ENCODE measurements at places on chromosomes 6 and 20. TPM values are rescaled to one million over a fixed set of nuclear protein-coding genes. Genes with fewer than 3 reads are reported as not detected.
A peak's percentile ranks its signal among the peaks of the same experiment; 100 is the strongest.

- no peaks in the 10 kb centered on the region for H3K27me3 ChIP-seq
- H3K27ac ChIP-seq: no peak overlapping the region
- no peaks in the 10 kb centered on the region for H3K4me1 ChIP-seq
- no peak overlapping the region for H3K4me3 ChIP-seq
Measured at GRCh38 chr20:41592516-41593216, 25.5 kb downstream of the CHD6 start.

EGFL8 gene
- total RNA-seq: 22.6 TPM

DNA sequence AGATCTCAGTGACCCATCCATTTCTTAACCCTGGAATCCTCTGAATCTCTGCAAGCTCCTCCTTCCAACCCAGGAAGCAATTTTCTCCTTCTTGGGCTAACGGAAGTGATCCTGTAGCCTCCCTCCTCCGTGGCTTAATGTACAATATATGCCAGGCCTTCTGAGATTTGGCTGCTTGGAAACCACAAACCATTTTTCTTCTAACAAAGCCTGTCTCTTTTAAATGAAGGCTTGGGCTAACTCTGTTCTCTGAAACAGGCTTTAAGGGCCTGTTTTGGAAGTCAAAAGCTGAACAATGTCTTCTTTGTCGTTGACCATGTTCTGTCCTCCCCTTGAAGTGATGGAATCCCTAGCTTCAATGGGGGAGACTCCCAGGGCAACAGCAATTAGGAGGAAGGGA lies 14.9 kb downstream of the FYN start:
- no peak for DNase-seq
- H3K4me3 ChIP-seq: peak overlapping the region; percentile 4

GRCh38 chr6:18352842-18353241 lies 34.3 kb upstream of the RNF144B start:
- no peaks in the 10 kb centered on the region for H3K4me1 ChIP-seq
- DNase-seq: no peak
- H3K27me3 ChIP-seq: peaks cover 16% of the 10 kb centered on the region
- H3K4me3 ChIP-seq: no peak overlapping the region
- H3K27ac ChIP-seq: no peak overlapping the region

OPN5 gene
- not detected for total RNA-seq

ISM1 gene
- total RNA-seq: 3.0 TPM

DNA sequence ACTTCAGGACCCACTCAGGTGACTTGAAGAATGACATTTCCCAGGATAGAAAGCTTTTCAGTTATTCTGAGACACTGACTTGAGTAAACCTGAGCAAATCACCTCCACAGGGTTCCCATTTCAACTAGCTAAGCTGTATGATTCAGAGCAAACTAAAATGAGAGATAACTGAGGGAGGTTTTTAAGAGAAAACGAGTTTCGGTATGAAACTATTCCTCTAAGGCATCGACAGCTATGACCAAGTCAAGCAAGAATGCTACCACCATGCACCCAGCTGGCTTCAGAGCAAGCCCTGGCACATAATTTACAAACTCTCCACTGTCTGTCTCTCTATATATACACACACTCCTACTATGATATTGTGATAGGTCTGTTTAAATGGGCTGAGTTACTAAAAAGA lies 75.4 kb downstream of the PERP start:
- no peaks in the 10 kb centered on the region for H3K36me3 ChIP-seq
- H3K4me3 ChIP-seq: no peak overlapping the region
- DNase-seq: no peak

GRCh38 chr6:122609881-122610689 lies at the start of gene PKIB:
TSS of gene PKIB (plus strand) at chr6:122610405. CDS start at chr6:122717795, 107,390 bp downstream.
- peak within 1 kb of the TSS; percentile 2 for H3K27ac ChIP-seq
- H3K4me1 ChIP-seq: peaks cover 12% of the 10 kb centered on the region
- peak; percentile 67 for DNase-seq
- H3K4me3 ChIP-seq: peak within 1 kb of the TSS; percentile 93
- peaks cover 35% of the 10 kb centered on the region for H3K27me3 ChIP-seq
- H3K36me3 ChIP-seq: no peaks in the 10 kb centered on the region

DNA sequence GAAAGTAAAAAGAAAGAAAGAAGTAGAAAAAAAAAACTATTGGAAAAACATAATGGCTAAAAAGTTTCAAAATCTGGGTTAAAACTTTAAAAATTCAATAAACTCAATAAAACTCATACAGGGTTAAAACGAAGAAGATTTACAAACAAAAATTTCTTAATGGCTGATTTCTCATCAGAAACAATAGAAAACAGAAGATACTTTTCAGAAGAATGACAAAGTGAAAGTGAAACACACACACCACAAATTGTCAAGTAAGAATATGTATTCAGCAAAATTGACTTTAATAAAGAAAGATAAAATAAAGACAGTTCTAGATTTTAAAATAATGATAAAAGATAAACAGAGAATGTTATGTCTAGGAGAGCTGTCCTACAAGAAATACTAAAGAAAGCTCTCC lies 618.9 kb upstream of the GJE1 start:
- H3K4me3 ChIP-seq: peak overlapping the region; percentile 75
- peaks cover 8% of the 10 kb centered on the region for H3K4me1 ChIP-seq
- H3K27me3 ChIP-seq: no peaks in the 10 kb centered on the region
- H3K27ac ChIP-seq: peak overlapping the region; percentile 78

DNA sequence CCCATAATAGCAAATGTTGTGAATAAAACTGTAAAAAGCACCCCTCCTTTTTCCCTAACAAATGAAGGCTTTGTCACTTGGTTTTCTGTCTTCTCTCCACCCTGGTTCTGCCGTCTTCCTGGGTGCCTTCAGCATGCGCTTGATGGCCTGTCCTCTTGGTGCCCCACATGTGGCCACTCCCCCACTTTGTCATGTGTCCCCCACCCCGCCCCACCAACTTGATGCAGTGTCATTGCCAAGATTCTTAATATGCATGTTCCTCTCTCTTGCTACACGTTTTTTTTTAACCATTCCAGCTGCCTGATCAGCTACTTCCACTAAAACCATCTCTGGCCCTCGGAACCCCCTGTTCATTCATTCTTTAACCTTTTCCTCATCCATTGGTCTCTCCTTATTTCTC lies 340.3 kb downstream of the QKI start:
- H3K4me3 ChIP-seq: no peak overlapping the region
- no peak for DNase-seq
- H3K4me1 ChIP-seq: peaks cover 16% of the 10 kb centered on the region
- H3K36me3 ChIP-seq: peaks cover 4% of the 10 kb centered on the region
- peaks cover 22% of the 10 kb centered on the region for H3K27me3 ChIP-seq
- no peak overlapping the region for H3K27ac ChIP-seq

ENPP4 gene
- 9.0 TPM for total RNA-seq

DNA sequence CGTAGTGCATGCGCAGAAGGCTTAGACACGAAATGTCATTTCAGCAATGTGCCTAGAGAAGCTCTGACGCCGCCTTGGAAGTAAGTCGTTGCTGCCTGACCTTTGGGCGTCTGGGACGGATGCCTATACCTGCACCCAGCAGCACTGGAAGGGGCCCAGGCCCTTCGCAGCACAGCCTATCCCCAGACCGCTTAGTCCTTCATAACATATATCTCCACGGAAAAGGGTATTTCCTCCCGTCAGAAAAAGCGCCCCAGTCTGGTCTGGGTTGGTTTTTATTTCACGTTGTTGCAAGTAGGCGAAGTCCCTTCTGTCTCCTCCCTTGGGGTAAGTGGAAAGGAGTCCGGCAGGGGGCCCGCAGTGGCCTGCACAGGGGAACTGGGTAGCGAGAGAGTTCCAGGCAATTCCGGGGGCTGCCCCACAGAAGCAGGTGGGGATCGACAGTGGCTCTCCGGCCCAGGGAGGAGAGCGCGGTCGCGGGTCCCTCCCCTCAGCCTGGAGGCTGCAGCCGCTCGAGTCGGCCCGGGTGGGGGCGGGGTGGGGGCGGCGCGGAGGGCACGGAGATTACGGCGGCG lies 559 bp upstream of the EYA4 start:
- H3K36me3 ChIP-seq: no peaks in the 10 kb centered on the region
- no peak overlapping the region for H3K4me3 ChIP-seq
- peak; percentile 29 for DNase-seq
- no peak overlapping the region for H3K27ac ChIP-seq

- no peak overlapping the region for H3K27ac ChIP-seq
- peaks cover 10% of the 10 kb centered on the region for H3K4me1 ChIP-seq
Measured at GRCh38 chr6:143457563-143458359, 7.2 kb downstream of the PEX3 start.
